ENCODE measurements at places on chromosomes 5 and 9. TPM values are rescaled to one million over a fixed set of nuclear protein-coding genes. Genes with fewer than 3 reads are reported as not detected.

GRCh38 chr5:124206540-124206939 lies 539.9 kb downstream of the ZNF608 start:
- H3K27ac ChIP-seq: no peak overlapping the region
- DNase-seq: no peak
- peaks cover 2% of the 10 kb centered on the region for H3K27me3 ChIP-seq
- H3K4me1 ChIP-seq: no peaks in the 10 kb centered on the region
- no peaks in the 10 kb centered on the region for H3K36me3 ChIP-seq

GRCh38 chr9:23621188-23621587 lies 204.9 kb downstream of the ELAVL2 start:
- H3K27ac ChIP-seq: no peak overlapping the region
- no peaks in the 10 kb centered on the region for H3K27me3 ChIP-seq
- 0 out of 2 replicates have a peak, but pooled peaks cover 5% of the 10 kb centered on the region for H3K36me3 ChIP-seq
- DNase-seq: no peak
- H3K4me1 ChIP-seq: no peaks in the 10 kb centered on the region

DNA sequence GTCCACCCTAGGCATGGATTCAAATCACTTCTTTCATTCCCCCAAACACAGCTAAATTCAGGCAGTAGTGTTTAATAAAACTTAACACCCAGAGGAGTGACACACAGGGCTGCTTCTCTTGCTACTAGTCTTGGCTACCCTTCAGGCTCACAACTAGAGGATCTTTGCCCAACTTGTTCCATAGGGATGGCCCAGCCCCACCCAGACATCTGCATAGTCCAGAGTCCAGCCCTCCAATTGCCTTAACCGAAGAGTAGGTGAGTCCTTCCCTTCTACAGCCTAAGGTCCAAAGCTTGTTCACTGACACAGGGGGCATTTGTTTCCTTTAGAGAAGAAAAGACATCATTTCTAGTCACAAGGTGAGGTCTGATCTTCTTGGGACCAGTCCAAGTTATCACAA lies 15.2 kb upstream of the RXFP3 start:
- peaks cover 31% of the 10 kb centered on the region for H3K36me3 ChIP-seq
- H3K4me1 ChIP-seq: no peaks in the 10 kb centered on the region
- H3K27me3 ChIP-seq: peaks cover 11% of the 10 kb centered on the region
- no peak overlapping the region for H3K4me3 ChIP-seq
- H3K27ac ChIP-seq: no peak overlapping the region
- DNase-seq: no peak

DNA sequence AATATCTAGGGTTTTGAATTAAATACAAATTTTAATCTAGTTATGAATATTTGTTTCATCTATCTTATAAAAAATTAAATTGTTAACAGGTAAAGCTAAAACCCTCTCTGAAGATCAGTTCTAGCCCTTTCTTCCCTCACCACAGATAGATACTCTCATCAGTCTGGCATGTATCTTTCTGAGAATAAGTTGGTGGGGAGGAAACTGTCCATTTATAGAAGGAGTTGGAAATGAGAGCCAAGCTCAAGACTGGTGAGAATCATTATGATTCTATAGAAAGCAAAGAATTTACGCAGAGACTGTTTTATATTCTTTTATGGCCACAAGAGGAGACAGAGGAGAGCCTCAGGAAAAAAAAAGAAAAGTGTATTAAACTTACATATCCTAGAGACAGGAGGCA lies 59.0 kb downstream of the STARD4 start:
- no peaks in the 10 kb centered on the region for H3K36me3 ChIP-seq
- H3K4me3 ChIP-seq: peak overlapping the region; percentile 77

GRCh38 chr9:100999906-101000544 lies 28.5 kb upstream of the PLPPR1 start:
- no peaks in the 10 kb centered on the region for H3K27me3 ChIP-seq
- no peak for DNase-seq
- H3K36me3 ChIP-seq: no peaks in the 10 kb centered on the region
- no peak overlapping the region for H3K4me3 ChIP-seq
- H3K27ac ChIP-seq: no peak overlapping the region
- H3K4me1 ChIP-seq: no peaks in the 10 kb centered on the region

- H3K27me3 ChIP-seq: peaks cover 2% of the 10 kb centered on the region
- H3K36me3 ChIP-seq: no peaks in the 10 kb centered on the region
- peak; percentile 28 for DNase-seq
- no peak overlapping the region for H3K4me3 ChIP-seq
Observed at GRCh38 chr9:38088006-38088925, 19.2 kb upstream of the SHB start.

- H3K27me3 ChIP-seq: no peaks in the 10 kb centered on the region
- DNase-seq: no peak
- H3K4me1 ChIP-seq: peaks cover 10% of the 10 kb centered on the region
- no peak overlapping the region for H3K4me3 ChIP-seq
- H3K27ac ChIP-seq: no peak overlapping the region
- H3K36me3 ChIP-seq: peaks cover 3% of the 10 kb centered on the region
Observed at GRCh38 chr5:69230181-69230580, 4.5 kb upstream of the CDK7 start.

DNA sequence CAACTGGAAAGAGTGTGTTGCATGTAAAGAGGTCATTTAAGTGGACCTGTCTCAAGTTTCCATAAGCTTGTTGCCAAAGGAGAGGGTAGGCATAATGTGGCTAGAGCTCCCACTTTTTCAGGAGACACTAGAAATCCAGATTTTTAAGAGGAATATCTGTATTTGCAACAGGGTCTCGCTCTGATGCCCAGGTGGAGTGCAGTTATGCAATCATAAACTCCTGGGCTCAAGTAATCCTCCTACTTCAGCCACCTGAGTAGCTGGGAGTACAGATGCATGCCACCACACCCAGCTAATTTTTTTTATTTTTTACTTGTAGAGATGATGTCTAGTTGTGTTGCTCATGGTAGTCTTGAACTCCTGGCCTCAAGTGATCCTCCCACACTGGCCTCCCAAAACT lies 183.5 kb downstream of the NIPBL start:
- H3K4me3 ChIP-seq: no peak overlapping the region
- H3K4me1 ChIP-seq: no peaks in the 10 kb centered on the region
- no peak for DNase-seq
- H3K27ac ChIP-seq: no peak overlapping the region
- peaks cover 27% of the 10 kb centered on the region for H3K36me3 ChIP-seq

GRCh38 chr5:151757233-151758140 lies 944 bp downstream of the ATOX1 start:
- H3K4me3 ChIP-seq: peak overlapping the region; percentile 95
- H3K27me3 ChIP-seq: no peaks in the 10 kb centered on the region
- peaks cover 11% of the 10 kb centered on the region for H3K36me3 ChIP-seq
- H3K27ac ChIP-seq: peak overlapping the region; percentile 86
- peaks cover 36% of the 10 kb centered on the region for H3K4me1 ChIP-seq

DNA sequence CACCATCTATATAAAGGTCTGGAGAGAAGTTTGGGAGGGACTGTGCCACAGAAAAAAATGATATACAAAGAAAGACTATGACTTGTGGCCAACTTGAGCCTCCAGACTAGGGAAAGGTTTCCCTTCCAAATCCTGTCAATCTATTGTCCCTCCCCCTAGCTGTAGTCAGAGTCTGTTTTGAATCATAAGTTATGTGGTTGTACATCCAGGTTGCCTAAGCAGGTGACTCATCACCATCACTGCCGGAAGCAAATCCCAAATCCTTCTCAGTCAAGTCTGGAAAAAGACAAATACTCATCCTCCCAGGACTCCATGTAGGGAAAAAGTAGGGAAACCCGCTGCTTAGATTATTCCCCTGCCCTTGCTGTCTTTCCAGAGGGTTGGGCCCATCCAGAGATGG lies 235.7 kb downstream of the CDK5RAP2 start:
- no peak overlapping the region for H3K4me3 ChIP-seq
- H3K27me3 ChIP-seq: peaks cover 4% of the 10 kb centered on the region
- peak; percentile 67 for DNase-seq
- H3K4me1 ChIP-seq: peaks cover 23% of the 10 kb centered on the region
- H3K36me3 ChIP-seq: no peaks in the 10 kb centered on the region

DNA sequence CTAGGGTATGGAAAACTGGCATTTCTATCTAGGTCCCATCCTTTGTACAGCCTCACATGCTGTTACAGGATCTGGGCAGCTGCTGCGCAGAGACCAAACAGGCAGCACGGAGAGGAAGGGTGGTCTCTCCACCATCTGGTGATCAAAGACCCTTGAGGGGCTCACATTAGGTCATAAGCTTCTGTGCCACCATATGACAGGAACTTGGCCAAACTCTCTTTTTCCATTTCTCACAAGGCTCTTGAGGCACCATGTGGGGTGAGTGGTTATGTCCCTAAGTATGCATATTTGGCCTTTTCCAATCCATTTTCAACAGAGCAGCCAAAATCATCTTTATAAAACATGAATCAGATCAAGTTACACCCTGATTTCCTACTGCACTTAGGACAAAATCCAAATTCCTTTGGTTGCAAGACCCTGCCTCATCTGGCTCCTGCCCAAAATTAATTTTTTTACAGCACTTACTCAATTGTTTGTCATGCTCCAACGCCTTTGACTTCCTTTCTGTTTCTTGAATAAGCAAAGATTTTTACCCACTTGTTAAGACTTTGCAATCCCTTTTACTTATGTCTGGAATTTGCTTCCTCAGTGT lies 730.0 kb downstream of the MAT2B start:
- H3K4me3 ChIP-seq: no peak overlapping the region

GRCh38 chr5:50445296-50445949 lies 4.3 kb upstream of the EMB start:
- H3K27me3 ChIP-seq: no peaks in the 10 kb centered on the region
- DNase-seq: no peak
- no peak overlapping the region for H3K27ac ChIP-seq
- no peaks in the 10 kb centered on the region for H3K36me3 ChIP-seq
- no peak overlapping the region for H3K4me3 ChIP-seq

GRCh38 chr5:81006231-81006630 lies 46.1 kb downstream of the RASGRF2 start:
- H3K4me1 ChIP-seq: no peaks in the 10 kb centered on the region
- H3K36me3 ChIP-seq: no peaks in the 10 kb centered on the region
- DNase-seq: no peak
- H3K27me3 ChIP-seq: peaks cover 6% of the 10 kb centered on the region
- H3K4me3 ChIP-seq: no peak overlapping the region
- H3K27ac ChIP-seq: no peak overlapping the region

GRCh38 chr5:54611290-54611951 lies 93.9 kb downstream of the SNX18 start:
- peak overlapping the region; percentile 8 for H3K27ac ChIP-seq
- H3K4me1 ChIP-seq: peaks cover 27% of the 10 kb centered on the region
- no peak overlapping the region for H3K4me3 ChIP-seq
- DNase-seq: no peak

Gene PCDHGB3
- 4.4 TPM for total RNA-seq

Gene ARHGEF37
- 1.2 TPM for total RNA-seq

Gene RCL1
- total RNA-seq: 7.6 TPM

Gene IFNK
- not detected for total RNA-seq

Gene ORM2
- not detected for total RNA-seq

Gene AMBP
- total RNA-seq: not detected

Gene PFDN1
- 75.0 TPM for total RNA-seq

Gene MARCHF3
- total RNA-seq: 19.9 TPM

Gene PTGES
- 27.7 TPM for total RNA-seq

Gene TMEM252
- total RNA-seq: not detected

Gene HTR1A
- total RNA-seq: not detected
